ENCODE measurements at places on chromosomes 1 and 21. TPM values are rescaled to one million over a fixed set of nuclear protein-coding genes. Genes with fewer than 3 reads are reported as not detected.

DNA sequence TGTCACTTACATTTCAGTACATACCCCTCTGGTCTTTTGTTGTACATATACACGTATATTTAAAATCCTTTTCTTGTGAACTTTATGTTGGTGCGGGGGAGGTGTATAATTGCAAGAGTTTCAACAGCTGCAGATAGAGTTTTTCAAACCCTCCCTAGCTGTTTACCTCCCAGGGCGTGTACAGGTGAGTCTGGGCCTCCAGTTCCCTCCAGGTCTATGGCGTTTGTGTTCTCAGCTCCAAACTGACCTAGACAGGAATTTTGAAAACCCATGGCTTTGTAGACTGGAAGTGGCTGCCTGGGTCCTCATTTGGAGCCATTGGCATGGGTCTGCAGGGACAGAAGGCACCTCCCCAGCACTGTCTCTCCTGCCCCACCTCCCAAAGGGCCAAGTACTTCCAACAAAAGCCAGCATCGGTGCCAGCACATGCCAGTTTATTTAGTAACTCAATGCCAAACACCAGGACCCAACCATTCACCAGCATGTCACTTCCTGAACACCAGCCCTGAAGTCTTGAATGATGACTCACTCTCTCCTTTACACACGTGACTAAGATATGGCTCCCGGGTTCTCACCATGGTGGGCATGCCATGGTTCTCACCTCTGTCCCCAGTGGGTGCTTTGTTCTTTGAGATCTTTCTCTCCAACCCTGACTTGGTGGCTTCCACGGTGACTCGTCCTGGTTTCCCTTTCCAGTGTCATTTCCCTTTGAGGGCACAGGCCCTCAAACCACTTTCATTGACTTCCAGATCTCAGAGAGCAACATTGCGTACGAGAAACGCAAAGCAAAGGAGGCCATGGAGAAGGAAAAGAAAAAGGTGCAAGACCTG lies 57.3 kb upstream of the EFHD2 start:
- H3K27ac ChIP-seq, result no peak overlapping the region
- H3K36me3 ChIP-seq, result no peaks in the 10 kb centered on the region
- no peaks in the 10 kb centered on the region for H3K27me3 ChIP-seq
- H3K4me3 ChIP-seq, result no peak overlapping the region
- DNase-seq, result no peak

The ELAPOR1 gene
- total RNA-seq, result 0.25 TPM

DNA sequence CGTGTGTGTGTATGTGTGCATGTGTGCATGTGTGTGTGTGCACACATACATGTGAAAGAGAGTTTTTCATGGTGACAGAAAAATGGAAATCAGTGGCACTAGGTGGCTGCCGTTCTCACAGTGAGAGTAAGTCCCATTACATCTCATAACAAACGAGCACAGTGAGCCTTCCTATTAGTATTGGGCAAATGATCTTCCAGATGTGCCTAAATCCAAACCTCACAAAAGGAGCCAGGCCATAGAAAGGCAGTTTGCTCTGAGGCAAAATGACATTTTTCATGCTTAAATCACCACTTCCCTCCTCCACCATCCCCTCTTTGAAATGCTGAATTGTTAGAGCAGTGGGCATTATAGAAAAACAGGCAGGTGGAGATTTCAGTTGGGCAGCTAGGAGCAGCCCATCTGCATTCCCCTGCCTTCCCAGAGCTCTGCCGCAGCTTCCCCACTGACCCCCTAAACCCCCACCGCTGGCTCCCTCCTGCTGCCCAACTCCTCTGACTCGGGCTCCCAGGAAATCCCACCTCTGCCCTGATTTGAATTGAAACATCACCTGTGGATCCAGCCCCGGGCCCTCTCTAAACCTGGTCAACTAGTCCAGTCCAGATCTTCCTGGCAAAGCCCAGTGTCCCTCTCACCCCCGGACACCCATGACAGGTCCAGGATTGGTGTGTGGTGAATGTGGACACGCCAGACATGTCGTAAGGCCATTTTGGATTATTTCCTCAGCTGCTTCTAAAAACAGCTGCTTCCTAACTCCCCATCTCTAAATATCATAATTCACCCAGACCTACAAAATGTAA lies 190.5 kb downstream of the SEC16B start:
- H3K4me3 ChIP-seq, result no peak overlapping the region
- no peaks in the 10 kb centered on the region for H3K4me1 ChIP-seq
- H3K36me3 ChIP-seq, result no peaks in the 10 kb centered on the region
- no peak overlapping the region for H3K27ac ChIP-seq
- no peak for DNase-seq

- H3K4me1 ChIP-seq, result no peaks in the 10 kb centered on the region
- no peak overlapping the region for H3K4me3 ChIP-seq
- H3K36me3 ChIP-seq, result peaks cover 63% of the 10 kb centered on the region
- no peak for DNase-seq
- no peak overlapping the region for H3K27ac ChIP-seq
Observed at GRCh38 chr1:46362158-46362557, 21.6 kb downstream of the NSUN4 start.

DNA sequence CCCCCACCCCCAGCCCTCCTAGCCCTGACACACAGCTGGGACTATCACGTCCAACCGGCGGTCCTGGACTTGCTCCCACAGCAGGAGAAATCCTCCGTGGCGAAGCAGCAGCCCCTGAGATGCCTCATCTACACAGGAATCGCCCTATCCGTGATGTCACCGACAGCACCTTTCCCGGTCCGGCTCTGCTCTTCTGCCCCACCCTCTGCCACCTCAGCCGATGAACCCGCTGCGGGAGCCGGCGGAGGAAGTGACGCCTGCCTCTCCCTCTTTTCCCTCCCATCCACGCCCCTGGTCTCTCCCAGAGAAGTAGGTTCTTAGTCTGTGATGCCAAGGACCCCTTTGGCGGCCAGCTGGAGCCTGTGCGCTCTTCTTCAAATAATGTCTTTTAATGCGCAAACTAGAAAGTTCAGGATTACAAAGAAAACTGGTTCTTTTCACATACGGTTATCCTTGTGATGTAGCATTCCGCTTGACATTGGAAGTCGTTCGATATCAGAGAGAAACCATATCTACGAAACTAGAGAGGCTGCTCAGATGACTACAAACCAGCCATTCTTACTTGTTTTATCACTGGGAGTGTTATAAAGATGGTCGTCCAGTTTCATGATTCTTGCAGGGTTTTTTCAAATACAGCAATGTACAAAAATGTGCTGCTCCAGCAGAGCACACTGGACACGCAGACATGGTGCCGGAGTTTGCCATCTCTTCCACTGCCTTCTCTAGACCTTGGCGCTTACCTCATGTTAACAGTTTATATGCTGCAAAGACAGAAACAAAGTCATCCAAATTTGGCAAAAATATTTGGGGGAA lies 120.3 kb downstream of the PPIAL4G start:
- no peak for DNase-seq
- peaks cover 22% of the 10 kb centered on the region for H3K4me1 ChIP-seq
- H3K27me3 ChIP-seq, result no peaks in the 10 kb centered on the region

The HSPA13 gene
- total RNA-seq, result 12.5 TPM

DNA sequence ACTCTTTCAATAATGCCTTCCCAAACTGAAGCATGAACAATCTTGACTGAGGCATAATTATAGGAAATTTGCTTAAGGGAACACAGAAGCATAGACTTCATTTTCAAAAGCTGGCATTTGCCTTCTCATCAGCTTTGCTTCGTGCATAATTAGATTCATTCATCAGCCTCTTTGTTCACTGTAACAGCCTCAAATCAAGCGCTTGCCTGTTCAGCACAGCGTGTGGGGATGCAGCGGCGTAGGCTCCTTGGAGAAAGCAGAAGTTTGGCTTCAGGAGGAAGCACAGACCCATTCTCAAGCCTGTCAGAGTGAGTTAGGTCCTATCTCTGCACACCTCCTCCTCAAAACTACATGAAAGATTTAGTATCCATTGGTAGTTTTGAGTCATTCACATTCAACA lies 246.4 kb upstream of the MAP1LC3C start:
- no peak overlapping the region for H3K27ac ChIP-seq
- H3K36me3 ChIP-seq, result no peaks in the 10 kb centered on the region
- no peaks in the 10 kb centered on the region for H3K27me3 ChIP-seq

DNA sequence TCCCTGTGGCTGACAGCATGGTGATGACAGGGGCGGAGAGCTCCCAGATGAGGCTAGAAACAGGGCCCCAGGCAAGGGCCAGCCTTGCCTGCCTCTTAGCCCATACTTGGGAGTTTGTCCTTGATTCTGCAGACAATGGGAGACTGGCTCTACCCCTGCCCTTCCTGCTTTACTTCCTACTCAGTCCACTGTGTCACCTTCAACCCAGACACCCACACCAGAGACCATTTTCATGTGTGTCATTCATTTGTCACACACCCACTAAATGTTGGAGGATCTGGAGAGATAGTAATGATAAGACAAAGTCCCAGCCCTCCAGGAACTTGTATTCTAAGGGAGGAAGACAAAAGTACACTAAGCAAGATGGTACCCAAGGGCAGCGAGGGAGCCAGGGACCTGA lies 43.7 kb downstream of the SYT6 start:
- no peaks in the 10 kb centered on the region for H3K36me3 ChIP-seq
- no peak overlapping the region for H3K4me3 ChIP-seq
- H3K4me1 ChIP-seq, result no peaks in the 10 kb centered on the region
- no peaks in the 10 kb centered on the region for H3K27me3 ChIP-seq
- no peak for DNase-seq
- no peak overlapping the region for H3K27ac ChIP-seq

- H3K36me3 ChIP-seq, result no peaks in the 10 kb centered on the region
- DNase-seq, result peak; percentile 93
- H3K4me1 ChIP-seq, result peaks cover 39% of the 10 kb centered on the region
- H3K27ac ChIP-seq, result no peak overlapping the region
- H3K27me3 ChIP-seq, result no peaks in the 10 kb centered on the region
Observed at GRCh38 chr1:109639841-109640184, 16.1 kb upstream of the GSTM4 start.

- DNase-seq, result no peak
- H3K4me3 ChIP-seq, result no peak overlapping the region
- H3K4me1 ChIP-seq, result peaks cover 10% of the 10 kb centered on the region
- no peak overlapping the region for H3K27ac ChIP-seq
Observed at GRCh38 chr1:169117014-169117413, 10.5 kb downstream of the ATP1B1 start.

- DNase-seq, result no peak
- H3K36me3 ChIP-seq, result no peaks in the 10 kb centered on the region
- H3K27ac ChIP-seq, result no peak overlapping the region
- no peaks in the 10 kb centered on the region for H3K4me1 ChIP-seq
Observed at GRCh38 chr21:44640761-44641160, 3.6 kb downstream of the KRTAP10-10 start.

GRCh38 chr1:115641762-115642167 lies at the start of gene VANGL1:
Gene VANGL1 (plus strand): TSS chr1:115641970. CDS start chr1:115651414, 9,444 bp downstream.
- peaks cover 26% of the 10 kb centered on the region for H3K4me1 ChIP-seq
- no peaks in the 10 kb centered on the region for H3K36me3 ChIP-seq
- no peak for DNase-seq
- H3K27me3 ChIP-seq, result no peaks in the 10 kb centered on the region
- H3K27ac ChIP-seq, result peak within 1 kb of the TSS; percentile 73

The UAP1 gene
- total RNA-seq, result 118 TPM

DNA sequence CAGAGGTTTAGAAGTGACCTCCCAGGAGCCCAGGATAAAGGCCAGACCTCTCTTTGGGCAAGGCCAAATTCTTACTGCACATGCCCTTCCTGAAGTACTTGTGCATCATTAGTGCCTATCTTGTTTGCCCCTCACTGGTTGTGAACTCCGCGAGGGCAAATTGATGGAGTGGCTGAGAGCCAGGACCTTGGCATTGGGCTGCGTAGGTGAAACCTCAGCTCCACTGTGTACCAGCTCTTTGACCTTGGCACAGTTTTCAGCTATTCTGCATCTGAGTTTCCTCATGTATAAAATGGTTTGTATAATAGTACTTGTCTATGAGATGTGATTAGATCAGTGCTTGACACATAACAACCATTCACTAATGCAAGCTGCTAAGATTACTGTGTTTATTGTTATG lies 11.5 kb downstream of the OTUD3 start:
- H3K36me3 ChIP-seq, result peaks cover 38% of the 10 kb centered on the region
- no peak overlapping the region for H3K27ac ChIP-seq
- no peaks in the 10 kb centered on the region for H3K27me3 ChIP-seq
- no peak for DNase-seq
- no peaks in the 10 kb centered on the region for H3K4me1 ChIP-seq

DNA sequence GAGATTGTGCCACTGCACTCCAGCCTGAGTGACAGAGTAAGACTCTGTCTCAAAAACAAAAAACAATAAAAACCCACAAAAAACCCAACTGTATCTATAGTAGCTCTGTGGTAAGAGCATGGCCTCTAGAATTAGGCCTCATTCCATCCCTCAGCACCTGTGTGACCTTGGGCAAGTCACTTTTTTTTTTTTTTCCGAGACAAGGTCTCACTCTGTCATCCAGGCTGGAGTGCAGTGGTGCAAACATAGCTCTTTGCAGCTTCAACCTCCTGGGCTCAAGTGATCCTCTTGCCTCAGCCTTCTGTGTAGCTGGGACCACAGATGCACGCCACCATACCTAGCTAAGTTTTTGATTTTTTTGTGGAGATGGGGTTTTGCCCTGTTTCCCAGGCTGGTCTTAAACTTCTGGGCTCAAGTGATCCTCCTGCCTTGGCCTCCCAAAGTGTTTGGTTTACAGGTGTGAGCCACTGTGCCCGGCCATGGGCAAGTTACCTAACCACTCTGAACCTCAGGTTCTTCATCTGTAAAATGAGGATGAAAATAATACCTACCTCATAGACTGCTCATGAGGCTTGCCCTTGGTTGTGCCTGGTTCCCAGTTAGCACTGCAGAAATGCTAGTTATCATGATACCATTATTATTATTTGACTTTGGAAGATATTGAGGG lies 15.3 kb upstream of the MYOM3 start:
- no peak overlapping the region for H3K4me3 ChIP-seq
- no peaks in the 10 kb centered on the region for H3K4me1 ChIP-seq
- no peak for DNase-seq
- H3K27ac ChIP-seq, result no peak overlapping the region
- no peaks in the 10 kb centered on the region for H3K27me3 ChIP-seq
- no peaks in the 10 kb centered on the region for H3K36me3 ChIP-seq

The CR1L gene
- not detected for total RNA-seq

GRCh38 chr1:153688276-153688675 lies 9.8 kb downstream of the NPR1 start:
- no peak overlapping the region for H3K27ac ChIP-seq
- no peaks in the 10 kb centered on the region for H3K4me1 ChIP-seq
- H3K36me3 ChIP-seq, result no peaks in the 10 kb centered on the region
- no peak for DNase-seq
- H3K4me3 ChIP-seq, result no peak overlapping the region
- H3K27me3 ChIP-seq, result no peaks in the 10 kb centered on the region

The FCRL5 gene
- total RNA-seq, result 0.49 TPM

DNA sequence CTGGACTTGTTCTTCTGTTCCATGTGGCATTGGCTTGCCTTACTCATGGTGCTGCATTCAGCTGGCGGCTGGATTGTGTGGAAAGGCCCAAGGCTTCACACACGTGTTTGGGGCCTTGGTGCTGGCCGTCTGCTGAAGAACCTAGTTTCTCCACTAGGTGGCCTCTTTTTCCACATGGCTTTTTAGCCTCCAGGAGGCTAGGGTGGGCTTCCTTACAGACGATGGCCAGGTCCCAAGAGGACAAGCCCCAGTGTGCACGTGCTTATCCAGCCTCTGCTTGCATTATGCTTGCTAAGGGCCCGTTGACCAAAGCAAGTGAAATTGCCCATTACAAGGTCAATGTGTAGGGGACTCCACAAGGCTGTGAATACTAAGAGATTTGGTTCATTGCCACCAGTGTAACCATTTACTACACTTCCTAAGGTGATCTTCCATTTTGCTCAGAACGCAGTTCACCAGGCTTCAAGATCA lies 47.5 kb upstream of the FOXO6 start:
- H3K4me3 ChIP-seq, result no peak overlapping the region
- peaks cover 5% of the 10 kb centered on the region for H3K4me1 ChIP-seq
- no peaks in the 10 kb centered on the region for H3K36me3 ChIP-seq
- no peak overlapping the region for H3K27ac ChIP-seq
- no peaks in the 10 kb centered on the region for H3K27me3 ChIP-seq

The GREM2 gene
- 1.2 TPM for total RNA-seq

GRCh38 chr1:227541796-227542152 lies 21.6 kb upstream of the ZNF678 start:
- peak; percentile 62 for DNase-seq
- peak overlapping the region; percentile 79 for H3K4me3 ChIP-seq
- H3K4me1 ChIP-seq, result peaks cover 19% of the 10 kb centered on the region
- H3K27me3 ChIP-seq, result no peaks in the 10 kb centered on the region
